ENCODE measurements at places on chromosomes 1 and 21.

DNA sequence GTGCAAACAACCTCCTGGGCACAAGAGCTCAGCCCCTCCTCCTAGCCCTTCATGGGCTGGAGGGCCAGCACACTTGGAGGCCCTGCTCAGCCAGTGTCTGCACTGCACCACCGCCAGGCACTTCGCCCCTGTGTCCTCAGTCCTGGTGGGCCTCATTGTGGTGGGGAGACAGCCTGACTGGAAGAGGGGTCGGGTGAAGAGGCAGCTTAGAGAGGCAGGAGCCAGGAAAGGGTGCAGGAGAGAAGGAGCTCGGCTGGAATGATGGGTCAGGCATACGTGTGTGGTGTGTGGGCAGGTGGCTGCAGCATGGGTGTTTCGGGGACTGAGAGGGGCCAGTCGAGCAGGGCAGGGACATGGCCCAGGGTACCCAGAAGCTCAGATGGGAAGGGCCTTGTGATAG, 4.1 kb downstream of the WNT3A start:
- DNase-seq: no peak

GRCh38 chr1:175274368-175274767, 81.8 kb upstream of the KIAA0040 start:
- no peak for DNase-seq

DNA sequence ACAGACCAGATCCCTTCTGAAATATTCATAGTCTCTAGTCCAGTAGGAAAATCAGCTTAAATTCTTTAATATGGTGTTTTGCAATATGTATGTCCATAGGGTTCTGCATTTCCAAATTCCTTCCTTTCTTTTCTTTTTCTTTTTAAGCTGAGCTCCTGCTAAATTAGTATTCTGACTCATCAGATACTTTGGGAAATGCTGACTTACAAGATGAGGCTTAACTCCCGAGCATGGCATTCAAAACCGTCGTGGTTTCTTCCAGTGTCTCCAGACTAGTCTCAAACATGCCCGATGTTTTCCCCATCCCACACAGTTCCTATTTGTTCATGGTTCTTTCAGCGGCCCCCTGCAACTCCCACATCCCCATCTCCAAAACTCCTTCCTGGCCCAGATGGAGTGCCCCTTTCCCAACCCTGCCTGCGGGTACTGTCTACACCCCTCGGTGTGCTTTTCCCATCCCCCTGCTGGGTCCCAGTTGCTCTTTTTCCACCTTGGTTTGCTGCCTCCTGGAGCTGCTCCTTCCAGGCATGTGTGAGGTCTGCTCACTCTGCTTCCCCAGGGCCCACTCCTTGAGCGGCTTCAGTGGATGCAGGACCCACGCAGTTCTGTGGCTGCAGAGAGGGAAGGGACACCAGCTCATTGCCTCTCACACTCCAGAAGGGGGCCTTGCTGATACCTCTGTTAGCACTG, 19.5 kb upstream of the ETV3 start:
- peak; percentile 87 for DNase-seq

DNA sequence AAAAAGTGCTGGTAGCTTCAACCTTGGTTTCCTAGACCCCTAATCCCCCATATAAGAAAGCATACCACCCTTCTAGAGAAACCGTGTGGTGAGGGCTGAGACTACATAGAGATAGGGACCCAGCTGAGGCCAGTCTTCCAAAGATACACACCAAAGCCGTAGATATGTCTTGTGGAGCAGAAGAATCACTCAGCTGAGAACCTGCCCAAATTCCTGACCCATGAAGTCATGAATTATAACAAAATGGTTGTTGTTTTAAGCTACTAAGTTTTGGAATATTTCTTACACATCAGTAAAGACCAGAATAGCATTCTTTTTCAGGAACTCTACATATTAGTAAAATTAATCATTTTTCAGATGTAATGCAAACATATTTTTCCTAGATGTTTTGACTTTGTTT, 3.3 kb upstream of the SNRPE start:
- peak; percentile 29 for DNase-seq

- no peak for DNase-seq
These were observed 424 bp upstream of the NECAP2 start for GRCh38 chr1:16440131-16440469.

DNA sequence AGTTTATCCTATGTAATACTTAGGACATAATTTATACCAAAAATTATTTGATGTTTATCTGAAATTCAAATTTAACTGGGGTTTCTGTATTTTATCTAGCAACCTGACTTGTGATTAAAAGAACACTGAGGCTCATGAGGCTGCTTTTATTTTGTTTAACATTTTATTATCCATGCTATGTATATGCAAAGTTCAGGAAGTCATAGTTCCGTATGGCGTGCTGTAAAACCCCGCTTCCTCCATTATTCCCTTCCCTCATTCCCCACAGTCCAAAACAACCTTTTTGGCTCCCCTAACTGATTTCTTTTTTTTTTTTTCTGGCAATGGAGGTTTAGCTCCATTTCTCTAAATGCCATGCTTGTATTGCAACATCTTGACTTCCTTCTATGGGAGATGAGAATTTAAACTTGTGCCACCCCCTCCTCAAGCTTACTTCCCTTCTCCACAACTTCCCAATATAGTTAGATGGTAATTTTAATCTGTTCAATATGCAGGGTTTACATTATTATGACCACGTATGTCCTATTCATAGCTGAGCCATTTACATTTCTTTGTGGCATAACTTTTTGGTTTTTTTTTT, 138.0 kb upstream of the DNAH14 start:
- peak; percentile 3 for DNase-seq

GRCh38 chr1:194267021-194267420, 1080.6 kb upstream of the B3GALT2 start:
- DNase-seq: peak; percentile 22

- no peak for DNase-seq
These were observed 19.5 kb upstream of the DDR2 start for GRCh38 chr1:162612606-162613400.

GRCh38 chr1:31665234-31665878, 20.7 kb upstream of the PEF1 start:
- peak; percentile 43 for DNase-seq

DNA sequence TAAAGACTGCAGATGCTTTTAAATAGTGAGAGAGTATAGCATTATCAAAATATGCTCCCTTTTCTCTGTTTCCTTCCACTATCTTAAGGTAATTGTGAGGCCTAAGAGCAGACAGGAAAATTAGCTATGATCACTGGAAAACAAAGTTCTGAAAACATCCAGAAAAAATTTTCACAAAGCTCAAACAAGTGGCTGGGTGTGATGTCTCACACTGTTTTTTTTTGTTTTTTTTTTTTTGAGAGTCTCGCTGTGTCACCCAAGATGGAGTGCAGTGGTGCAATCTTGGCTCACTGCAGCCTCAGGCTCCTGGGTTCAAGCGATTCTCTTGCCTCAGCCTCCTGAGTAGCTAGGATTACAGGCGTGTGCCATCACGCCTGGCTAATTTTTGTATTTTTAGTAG, 7.2 kb downstream of the WDTC1 start:
- DNase-seq: no peak

DNA sequence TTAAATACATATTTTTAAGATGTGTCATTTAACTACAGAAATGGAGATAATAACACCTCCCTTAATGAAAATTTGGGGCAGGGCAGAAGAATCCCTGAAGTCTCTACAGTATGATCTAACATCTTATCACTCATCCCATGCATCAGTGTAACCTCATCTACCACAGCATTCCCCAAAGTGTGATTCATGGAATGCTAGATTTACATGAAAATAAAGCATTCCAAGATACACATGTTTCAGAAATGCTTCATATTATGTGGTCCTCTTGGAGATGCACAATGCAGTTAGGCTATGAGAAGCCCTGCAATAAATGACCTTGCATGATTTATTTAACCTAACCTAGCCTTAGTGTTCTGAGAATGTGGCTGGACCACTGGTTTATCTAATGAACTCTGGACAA, 166.9 kb upstream of the SYT6 start:
- peak; percentile 52 for DNase-seq

GRCh38 chr1:237386362-237387143, 344.6 kb downstream of the RYR2 start:
- peak; percentile 48 for DNase-seq

- no peak for DNase-seq
These were observed 27.7 kb downstream of the ACOT11 start for GRCh38 chr1:54575605-54576290.

DNA sequence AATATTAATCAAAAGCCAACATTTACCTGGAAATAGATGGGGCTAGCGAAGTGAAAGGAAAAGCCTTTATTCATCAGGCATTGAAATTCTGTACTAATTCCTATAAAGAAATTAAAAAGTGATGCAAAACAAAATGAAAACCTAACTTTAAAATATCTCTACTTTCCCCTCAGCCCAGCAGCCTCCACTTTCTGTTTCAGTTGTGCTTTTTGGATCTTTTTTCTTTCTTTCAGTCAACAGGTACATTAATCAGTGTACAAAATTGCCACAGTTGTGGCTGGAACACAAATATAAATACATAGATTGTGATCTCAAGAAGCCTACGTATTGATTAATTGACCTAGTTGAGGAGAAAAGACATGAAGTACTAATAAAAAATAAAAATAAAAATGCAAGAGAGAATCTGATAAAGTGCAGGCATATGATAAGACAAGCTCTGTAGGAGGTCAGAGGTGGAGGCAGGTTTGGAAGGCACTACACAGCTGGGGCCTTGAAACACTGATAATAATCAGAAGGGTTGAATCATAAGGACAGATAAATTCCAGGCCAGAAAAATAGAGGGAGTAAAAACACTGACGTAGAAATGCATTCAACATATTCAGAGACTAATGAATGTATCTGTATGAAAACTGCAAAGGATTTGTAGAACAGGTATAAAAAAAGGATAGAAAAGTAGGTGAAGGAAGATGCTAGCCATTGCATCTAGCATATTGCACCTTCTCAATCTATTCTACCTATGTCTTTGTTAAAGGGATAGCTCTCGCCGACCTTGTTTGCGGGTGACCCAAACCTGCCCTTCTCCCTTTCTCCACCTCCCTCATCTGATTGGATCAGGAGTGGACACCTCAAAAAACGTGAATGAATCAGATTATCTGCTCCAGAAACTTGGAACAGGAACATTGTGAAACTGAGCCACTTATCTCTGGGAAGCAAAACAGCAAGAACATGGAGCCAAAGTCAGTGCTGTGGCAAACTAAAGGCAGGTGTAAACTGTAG, 607.8 kb upstream of the ADGRL2 start:
- DNase-seq: peak; percentile 5

GRCh38 chr1:6500544-6501278, 9.2 kb upstream of the PLEKHG5 start:
- DNase-seq: no peak

DNA sequence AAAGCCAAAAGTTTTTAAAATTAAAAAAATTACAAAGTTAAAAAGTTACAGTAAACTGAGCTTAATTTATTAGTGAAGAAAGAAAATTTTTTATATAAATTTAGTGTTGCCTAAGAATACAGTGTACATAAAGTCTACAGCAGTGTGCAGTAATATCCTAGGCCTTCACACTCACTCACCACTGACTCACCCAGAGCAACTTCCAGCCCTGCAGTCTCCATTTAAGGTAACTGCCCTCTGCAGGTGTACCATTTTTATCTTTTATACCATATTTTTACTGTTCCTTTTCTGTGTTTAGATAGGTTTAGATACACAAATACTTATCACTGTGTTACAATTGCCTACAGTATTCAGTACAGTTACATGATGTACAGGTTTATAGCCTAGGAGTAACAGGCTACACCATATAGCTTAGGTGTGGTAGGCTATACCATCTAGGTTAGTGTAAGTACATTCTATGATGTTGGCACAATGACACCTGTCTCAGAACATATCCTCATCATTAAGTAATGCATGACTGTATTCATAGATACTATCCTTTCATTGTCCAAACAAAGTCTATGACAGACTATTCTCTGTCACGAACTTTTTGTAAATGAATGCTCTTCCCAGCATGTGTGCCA, 78.6 kb upstream of the PBX1 start:
- DNase-seq: no peak

DNA sequence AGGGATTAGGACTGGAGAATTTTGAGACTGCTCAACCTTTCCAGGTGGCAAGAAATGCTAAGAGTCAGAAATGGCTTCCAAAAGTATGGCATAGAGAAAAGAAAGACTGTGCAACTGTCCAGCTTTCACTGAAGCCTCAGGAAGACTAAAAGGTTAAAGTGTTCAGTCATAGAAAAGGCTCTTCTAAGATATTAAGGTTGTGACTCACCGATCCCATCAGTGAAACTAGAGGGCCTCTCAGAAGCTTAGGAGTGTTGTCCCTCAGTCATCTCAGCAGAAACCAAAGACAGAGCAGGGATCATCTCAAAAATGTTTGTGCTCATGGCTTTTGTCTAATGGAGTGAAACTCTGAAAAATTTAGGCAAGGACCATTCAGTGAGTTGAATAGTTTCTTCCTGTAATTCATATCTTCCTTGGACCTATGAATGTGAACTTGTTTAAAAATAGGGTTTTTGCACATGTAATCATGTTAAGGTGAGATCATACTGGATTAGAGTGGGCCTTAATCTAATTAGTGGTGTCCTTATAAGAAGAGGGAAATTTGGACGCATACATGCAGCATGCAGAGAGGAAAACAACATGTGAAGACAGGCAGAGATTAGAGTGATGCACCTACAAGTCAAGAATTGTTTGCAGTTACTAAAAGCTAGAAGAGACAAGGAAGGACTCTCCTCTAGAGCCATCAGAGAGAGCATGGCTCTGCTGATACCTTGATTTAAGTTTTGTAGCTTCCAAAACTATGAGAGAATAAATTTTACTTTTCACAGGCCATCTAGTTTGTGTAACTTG, 71.3 kb downstream of the RPE65 start:
- peak; percentile 63 for DNase-seq

- DNase-seq: no peak
These were observed 19.7 kb upstream of the SMIM12 start for GRCh38 chr1:34879230-34879629.

DNA sequence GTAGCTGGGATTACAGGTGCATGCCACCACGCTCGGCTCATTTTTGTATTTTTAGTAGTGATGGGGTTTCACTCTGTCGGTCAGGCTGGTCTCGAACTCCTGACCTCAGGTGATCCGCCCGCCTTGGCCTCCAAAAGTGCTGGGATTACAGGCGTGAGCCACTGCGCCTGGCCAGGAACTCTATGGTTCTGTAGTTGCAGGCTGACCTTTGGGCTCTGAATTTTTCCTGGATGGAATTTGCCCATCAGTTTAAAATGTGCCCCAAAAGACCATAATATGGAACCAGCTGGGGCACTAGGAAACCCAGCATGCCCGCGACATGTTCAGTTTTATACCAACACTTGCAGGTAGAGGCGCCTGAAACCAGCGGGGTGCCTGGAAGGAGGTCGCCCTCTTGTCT, 1.6 kb upstream of the SCNN1D start:
- DNase-seq: no peak

GRCh38 chr1:233834609-233835008, 69.9 kb upstream of the SLC35F3 start:
- DNase-seq: no peak
